Glomerular endothelial cell (primary cell): ENCODE measurements at places on chromosomes 6 and 20. TPM values are rescaled to one million over a fixed set of nuclear protein-coding genes. Genes with fewer than 3 reads are reported as not detected.

Gene TRDN
- not detected in 2 replicates for total RNA-seq

Gene CD93
- 604 and 1,041 TPM in 2 replicates for total RNA-seq

Gene RIPK1
- total RNA-seq, result 24.0 and 32.7 TPM in 2 replicates

Gene BACH2
- 0.87 and 1.2 TPM in 2 replicates for total RNA-seq

Gene PPP1R16B
- total RNA-seq, result 56.4 and 132 TPM in 2 replicates

Gene LZTS3
- total RNA-seq, result 8.3 and 17.4 TPM in 2 replicates

Gene ANGPT4
- total RNA-seq, result not detected in 2 replicates

Gene TNFRSF21
- 83.1 and 98.9 TPM in 2 replicates for total RNA-seq

Gene DEF6
- total RNA-seq, result 2.1 and 3.4 TPM in 2 replicates

Gene NOP56
- 122 and 123 TPM in 2 replicates for total RNA-seq

Gene SULF2
- total RNA-seq, result 1,114 and 1,185 TPM in 2 replicates

Gene ROS1
- 0.06 TPM in 1 of 2 replicates, not detected in the other for total RNA-seq

Gene LPIN3
- 4.1 and 4.6 TPM in 2 replicates for total RNA-seq

Gene EBF4
- total RNA-seq, result 2.3 and 4.1 TPM in 2 replicates

Gene RAB22A
- total RNA-seq, result 21.0 and 21.8 TPM in 2 replicates

Gene DBNDD2
- 21.7 and 25.0 TPM in 2 replicates for total RNA-seq

Gene BHLHE23
- total RNA-seq, result not detected in 2 replicates

Gene RPN2
- 299 and 312 TPM in 2 replicates for total RNA-seq

Gene PPP1R18
- 124 and 147 TPM in 2 replicates for total RNA-seq

Gene CSNK2B
- total RNA-seq, result 292 and 314 TPM in 2 replicates

Gene CRISP1
- total RNA-seq, result not detected in 2 replicates

Gene PRL
- not detected in 2 replicates for total RNA-seq

Gene C20orf204
- 1.2 and 6.8 TPM in 2 replicates for total RNA-seq

Gene LY6G5C
- 3.7 and 4.1 TPM in 2 replicates for total RNA-seq

Gene CALHM4
- not detected in 2 replicates for total RNA-seq

Gene TCP11
- total RNA-seq, result 0.41 TPM in 1 of 2 replicates, not detected in the other

Gene GNAS-AS1
- total RNA-seq, result not detected in 2 replicates

Gene SSR1
- total RNA-seq, result 76.1 and 83.8 TPM in 2 replicates

Gene ARMC12
- total RNA-seq, result not detected in 2 replicates

Gene TFAP2D
- total RNA-seq, result not detected in 2 replicates

Gene BPIFB4
- not detected in 2 replicates for total RNA-seq

Gene NMBR
- total RNA-seq, result not detected in 2 replicates

Gene COL19A1
- not detected in 2 replicates for total RNA-seq

Gene ID4
- total RNA-seq, result 0.24 and 1.1 TPM in 2 replicates
